M059J (cell line): ENCODE measurements at places on chromosomes 5 and 9. TPM values are rescaled to one million over a fixed set of nuclear protein-coding genes. Genes with fewer than 3 reads are reported as not detected.

The INSL4 gene
- not detected in 2 replicates for total RNA-seq

The PSAT1 gene
- total RNA-seq, result 73.0 and 82.0 TPM in 2 replicates

The FRMD3 gene
- 5.0 and 5.8 TPM in 2 replicates for total RNA-seq

The MORN5 gene
- total RNA-seq, result not detected in 2 replicates

The SOHLH1 gene
- total RNA-seq, result not detected in 2 replicates

The CPEB4 gene
- total RNA-seq, result 13.6 and 20.5 TPM in 2 replicates

The PAX5 gene
- total RNA-seq, result not detected in 2 replicates

The CETN3 gene
- total RNA-seq, result 17.7 and 33.2 TPM in 2 replicates

The CD274 gene
- total RNA-seq, result 26.7 and 31.2 TPM in 2 replicates

The FAM200C gene
- total RNA-seq, result 9.7 and 11.3 TPM in 2 replicates

The GAS1 gene
- 5.9 and 8.9 TPM in 2 replicates for total RNA-seq

The PTGER4 gene
- 4.7 and 9.0 TPM in 2 replicates for total RNA-seq

The FAM240B gene
- total RNA-seq, result not detected in 2 replicates

The HSPB3 gene
- total RNA-seq, result 4.9 and 9.0 TPM in 2 replicates

The TMEM171 gene
- total RNA-seq, result 0.64 and 2.1 TPM in 2 replicates

The ECSCR gene
- 1.5 and 2.4 TPM in 2 replicates for total RNA-seq

The GADD45G gene
- total RNA-seq, result 0.32 and 0.49 TPM in 2 replicates

The LCN12 gene
- total RNA-seq, result 1.2 TPM in 1 of 2 replicates, not detected in the other

The GOLGA1 gene
- 15.6 and 17.3 TPM in 2 replicates for total RNA-seq

The CSF2 gene
- 6.3 and 16.8 TPM in 2 replicates for total RNA-seq

The PHF24 gene
- not detected in 2 replicates for total RNA-seq

The SLC25A2 gene
- 0.05 TPM in 1 of 2 replicates, not detected in the other for total RNA-seq

The SPINK13 gene
- not detected in 2 replicates for total RNA-seq

The GPR151 gene
- not detected in 2 replicates for total RNA-seq

The SLC6A3 gene
- total RNA-seq, result not detected in 2 replicates

The SH3GL2 gene
- total RNA-seq, result 10.0 and 11.2 TPM in 2 replicates

The CAPSL gene
- total RNA-seq, result 0.37 and 0.62 TPM in 2 replicates

The ALDH1B1 gene
- 21.9 and 34.7 TPM in 2 replicates for total RNA-seq

The CNTNAP3B gene
- total RNA-seq, result 0.62 TPM in 2 replicates

The ACSL6 gene
- not detected in 2 replicates for total RNA-seq

The NR3C1 gene
- total RNA-seq, result 48.0 and 65.3 TPM in 2 replicates

The SYK gene
- total RNA-seq, result not detected in 2 replicates

The ZNF608 gene
- total RNA-seq, result 14.2 and 18.0 TPM in 2 replicates
